Thoracic aorta (tissue), 2 donors: ENCODE measurements at places on chromosomes 5 and 9.

DNA sequence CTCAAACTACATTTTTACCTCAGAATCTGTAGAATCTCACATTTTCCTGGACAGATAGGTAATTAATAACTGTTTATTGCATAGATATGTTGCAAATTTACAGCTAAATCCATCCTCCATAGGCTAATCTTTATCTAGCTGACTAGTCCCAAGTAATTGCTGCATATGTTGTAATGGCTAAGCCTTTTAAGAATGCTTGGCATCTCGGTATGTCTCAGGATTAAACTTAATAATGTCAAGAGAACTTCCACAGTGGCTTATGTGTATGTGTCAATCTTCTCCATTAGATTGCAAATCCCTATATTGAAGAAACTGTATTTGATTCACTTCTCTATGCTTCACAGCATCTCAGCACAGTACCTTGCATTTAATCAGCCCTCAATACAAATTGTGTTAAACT, 131.9 kb downstream of the PRDM9 start:
- no peak for DNase-seq

DNA sequence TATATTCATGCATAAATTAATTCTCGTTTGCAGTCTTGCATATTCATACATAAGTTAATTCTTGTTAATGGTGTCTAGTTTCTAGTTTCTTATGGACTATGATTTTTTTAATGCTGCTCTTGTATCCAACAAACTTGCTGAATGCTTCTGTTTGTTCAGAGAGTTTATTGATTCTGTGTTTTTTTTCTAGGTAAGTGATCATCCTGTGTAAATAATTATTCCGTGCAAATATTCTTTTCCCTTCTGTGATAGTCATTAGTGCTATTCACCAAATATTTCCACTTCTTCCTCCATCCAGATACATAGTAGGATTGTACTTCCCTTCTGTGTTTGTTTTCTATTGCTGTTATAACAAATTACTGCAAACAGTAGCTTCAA, 35.8 kb upstream of the SHISAL2B start:
- DNase-seq, result no peak

GRCh38 chr5:1061916-1062315, 49.9 kb downstream of the SLC12A7 start:
- no peak for DNase-seq

DNA sequence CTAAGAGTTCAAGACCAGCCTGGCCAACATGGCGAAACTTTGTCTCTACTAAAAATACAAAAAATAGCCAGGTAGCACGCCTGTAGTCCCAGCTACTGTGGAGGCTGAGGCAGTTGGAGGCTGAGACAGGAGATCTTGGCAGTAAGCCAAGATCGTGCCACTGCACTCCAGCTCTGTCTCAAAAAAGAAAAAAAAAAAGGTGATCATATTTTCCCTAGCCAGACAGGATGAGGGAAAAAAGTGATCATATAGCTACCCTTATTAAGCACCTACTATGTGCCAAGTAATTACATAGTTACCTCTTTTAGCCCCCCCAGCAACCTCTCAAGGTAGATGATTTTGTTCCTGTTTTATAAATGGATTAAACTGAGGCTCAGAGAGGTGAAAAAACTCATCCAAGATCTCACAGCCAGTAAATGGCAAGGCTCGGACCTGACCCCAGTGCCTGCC, 18.1 kb upstream of the RPL26L1 start:
- no peak for DNase-seq

DNA sequence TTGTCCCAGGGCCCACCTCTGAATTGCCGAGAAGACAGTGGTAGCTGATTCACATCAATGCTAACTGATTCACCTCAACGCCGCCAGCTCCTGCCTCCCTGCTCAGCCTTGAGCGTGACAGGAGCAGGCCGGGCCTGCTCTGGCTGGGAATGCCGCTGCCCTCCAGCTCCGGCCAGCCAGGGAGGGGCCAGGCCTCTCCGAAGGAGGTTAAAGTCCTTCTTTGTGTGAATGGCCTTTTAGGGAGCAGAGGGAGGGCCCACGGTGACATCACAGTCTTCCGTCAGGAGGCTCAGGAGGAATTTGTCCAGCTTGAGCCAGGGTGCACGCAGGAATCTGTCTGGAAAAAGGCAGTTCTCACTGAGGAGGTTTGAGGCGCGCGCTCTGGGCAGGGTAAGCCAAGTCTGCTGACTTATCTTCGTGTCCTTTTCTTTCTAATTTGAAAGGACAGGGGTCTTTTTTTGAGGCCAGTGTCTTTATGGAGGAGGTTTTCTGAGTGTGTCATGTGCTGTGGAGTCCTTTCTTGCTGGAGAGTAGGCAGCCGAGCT, 82.7 kb downstream of the C9orf152 start:
- DNase-seq, result peak; percentile 71

DNA sequence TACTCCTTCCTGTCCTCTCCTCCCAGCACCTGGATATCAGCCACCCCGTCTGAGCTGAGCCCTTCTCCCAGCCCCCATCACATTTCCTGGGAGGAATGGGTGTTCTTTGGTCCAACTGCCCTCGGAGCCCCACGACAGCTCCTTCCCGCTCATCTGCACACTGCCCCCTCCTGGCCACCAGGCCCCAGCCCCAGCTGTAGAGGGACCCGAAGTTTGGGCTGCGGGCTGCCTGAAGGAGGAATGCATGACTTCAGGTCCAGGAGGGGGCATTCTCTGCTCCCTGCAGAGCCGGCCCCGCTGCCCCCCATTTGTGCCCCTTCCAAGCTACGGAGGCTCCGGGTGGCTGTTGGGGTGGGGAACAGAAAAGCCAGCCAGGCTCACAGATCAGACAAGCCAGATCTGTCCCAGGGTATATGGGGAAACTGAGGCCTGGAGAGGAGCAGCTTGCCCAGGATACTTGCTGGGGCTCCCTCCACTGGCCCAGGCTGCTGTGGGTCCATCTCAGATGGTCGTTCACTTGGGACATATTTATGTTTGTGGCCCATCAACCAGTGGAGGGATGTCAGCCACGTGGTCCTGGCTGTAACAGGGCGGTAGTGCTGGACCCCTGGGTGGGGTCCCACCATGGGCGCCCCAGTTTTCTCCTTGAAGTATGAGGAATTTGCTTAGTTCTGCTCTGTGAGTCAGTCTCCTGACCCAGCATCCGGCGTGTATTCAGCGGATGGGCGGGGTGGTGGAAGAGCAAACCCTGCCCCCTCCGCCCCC, 33.1 kb downstream of the DAB2IP start:
- DNase-seq, result no peak

DNA sequence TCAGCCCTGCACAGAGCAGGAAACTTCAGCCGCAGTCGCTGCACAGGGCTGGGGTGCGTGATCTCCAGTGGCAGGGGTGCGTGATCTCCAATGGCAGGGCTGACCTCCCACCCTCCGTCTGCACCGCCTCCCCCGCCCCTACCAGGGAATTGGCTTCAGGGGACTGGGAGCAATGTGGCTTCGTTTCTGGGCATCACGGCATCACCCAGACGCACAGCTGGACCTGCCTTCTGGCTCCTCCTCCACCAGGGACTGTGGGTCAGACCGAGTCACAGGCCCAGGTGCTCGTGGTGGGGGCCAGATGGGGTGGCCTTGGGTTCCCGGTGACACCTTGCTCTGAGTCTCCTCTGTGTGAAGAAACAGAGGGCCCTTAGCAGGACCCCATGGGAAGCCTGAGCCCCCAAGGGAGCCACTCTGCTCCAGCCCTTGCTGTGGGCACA, 51.1 kb downstream of the AHRR start:
- DNase-seq, result no peak
